ENCODE measurements at places on chromosomes 3 and 15. TPM values are rescaled to one million over a fixed set of nuclear protein-coding genes. Genes with fewer than 3 reads are reported as not detected.

Gene AADACL2
- not detected for polyA plus RNA-seq

Gene CNTN6
- polyA plus RNA-seq = 1.3 TPM

Gene FILIP1L
- 66.3 TPM for polyA plus RNA-seq

Gene LCTL
- 0.26 TPM for polyA plus RNA-seq

Gene ALDH1A3
- 24.5 TPM for polyA plus RNA-seq

Gene IL17RD
- polyA plus RNA-seq = 30.4 TPM

Gene EDC3
- polyA plus RNA-seq = 27.3 TPM

Gene PLAAT1
- polyA plus RNA-seq = 26.4 TPM

Gene NFKBIZ
- polyA plus RNA-seq = 2.8 TPM

Gene GRAMD1C
- polyA plus RNA-seq = not detected

Gene COLQ
- polyA plus RNA-seq = 42.6 TPM

Gene SLCO2A1
- polyA plus RNA-seq = 4.5 TPM

Gene SLC38A3
- polyA plus RNA-seq = 4.3 TPM

Gene DPPA2
- polyA plus RNA-seq = not detected
